ENCODE measurements at places on chromosomes 12 and 14.

DNA sequence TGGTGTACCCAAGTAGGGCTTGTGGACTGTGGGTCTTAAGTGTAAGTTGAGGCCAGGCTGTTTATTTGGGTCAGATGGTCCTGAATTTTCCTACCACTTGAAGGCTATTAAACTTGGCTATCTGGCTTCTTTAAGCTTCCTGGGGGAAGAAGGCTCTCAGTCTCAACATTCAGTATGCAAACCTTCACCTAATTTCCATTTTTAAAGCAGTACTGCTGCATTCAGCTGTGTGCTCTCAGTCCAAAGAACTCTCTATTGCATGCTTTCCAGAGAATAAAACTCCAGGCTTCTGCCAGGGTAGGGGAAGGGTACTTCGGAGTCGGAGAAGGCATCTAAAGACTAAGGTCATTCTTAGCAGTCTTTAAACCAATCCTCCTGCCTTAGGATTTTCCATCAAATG, 124.4 kb downstream of the HELB start:
- no peak for DNase-seq

DNA sequence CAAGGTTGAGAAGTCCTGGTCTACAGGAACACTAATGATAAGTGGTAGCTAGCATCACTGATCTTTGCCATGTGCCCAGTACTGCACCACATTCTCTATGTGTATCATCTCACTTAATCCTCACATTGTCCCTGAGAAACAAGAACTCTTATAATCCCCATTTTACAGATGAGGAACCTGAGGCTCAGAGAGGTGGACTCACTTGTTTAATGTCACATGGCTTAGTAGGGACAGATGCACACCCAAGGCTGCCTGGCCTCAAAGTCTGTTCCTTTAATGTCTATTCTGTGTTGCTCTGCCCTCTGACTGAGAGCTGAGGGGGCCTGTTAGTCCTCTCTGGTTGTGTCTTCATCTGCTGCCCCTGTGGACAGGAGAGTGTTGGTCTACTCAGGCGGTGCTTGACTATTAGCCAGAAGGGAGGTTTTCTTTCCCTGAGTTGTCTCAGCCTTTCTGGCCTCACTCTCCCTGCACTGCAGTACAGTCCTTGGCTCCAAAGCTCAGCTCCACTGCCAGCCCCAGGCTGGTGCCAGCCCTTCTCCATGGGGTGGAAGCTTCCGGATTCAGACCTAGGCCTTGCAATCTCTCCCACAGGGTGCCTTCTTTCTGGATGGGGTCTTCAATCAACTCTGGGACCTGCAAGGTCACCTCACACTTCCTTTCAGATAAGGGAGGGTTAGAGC, 4.9 kb upstream of the DYNLL1 start:
- DNase-seq: no peak

- no peak for DNase-seq
Measured at GRCh38 chr14:92175811-92176210, 54.0 kb downstream of the CPSF2 start.

DNA sequence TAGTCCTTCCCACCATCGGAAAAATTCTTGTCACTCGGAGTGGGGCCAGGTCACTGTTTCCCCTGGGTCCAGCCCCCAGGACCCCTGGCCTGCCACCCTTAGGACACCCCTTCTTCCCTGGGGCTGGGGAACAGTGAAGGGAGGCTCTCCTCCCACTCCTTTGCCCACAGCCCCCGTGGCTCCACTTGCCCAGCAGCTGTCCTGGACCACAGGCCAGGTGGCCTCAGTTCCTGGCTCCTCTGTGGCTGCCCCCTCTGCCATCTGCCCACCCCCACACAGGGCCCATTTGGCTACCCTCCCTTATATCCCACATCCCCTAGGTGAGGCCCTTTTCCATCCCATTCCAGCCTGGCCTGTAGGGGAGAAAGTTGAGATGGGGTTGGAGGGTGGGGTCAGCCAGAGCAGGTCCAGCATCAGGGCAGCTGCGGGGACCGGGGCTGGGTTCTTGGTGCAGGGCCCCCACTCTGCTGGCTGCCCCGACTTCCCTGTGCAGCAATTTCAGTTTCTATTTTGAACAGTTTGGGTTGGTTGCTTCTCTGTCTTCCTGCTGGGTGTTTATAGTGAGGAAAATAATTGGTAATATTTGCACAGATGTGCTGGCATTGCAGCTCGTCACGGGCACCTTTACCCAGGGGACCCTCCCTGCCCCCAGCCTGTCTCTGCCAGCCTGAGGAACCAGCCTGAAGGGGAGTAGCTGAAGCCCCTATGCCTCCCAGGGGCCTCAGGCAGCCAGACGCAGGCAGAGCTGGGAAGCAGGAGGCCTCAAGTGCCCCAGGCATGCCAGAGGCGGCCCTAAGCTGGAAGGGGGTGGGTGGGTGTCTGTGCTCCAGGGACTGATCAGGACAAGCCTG, 23.4 kb downstream of the SYNDIG1L start:
- DNase-seq: peak; percentile 34

GRCh38 chr12:103799857-103800771, 40.9 kb downstream of the NT5DC3 start:
- peak; percentile 48 for DNase-seq

DNA sequence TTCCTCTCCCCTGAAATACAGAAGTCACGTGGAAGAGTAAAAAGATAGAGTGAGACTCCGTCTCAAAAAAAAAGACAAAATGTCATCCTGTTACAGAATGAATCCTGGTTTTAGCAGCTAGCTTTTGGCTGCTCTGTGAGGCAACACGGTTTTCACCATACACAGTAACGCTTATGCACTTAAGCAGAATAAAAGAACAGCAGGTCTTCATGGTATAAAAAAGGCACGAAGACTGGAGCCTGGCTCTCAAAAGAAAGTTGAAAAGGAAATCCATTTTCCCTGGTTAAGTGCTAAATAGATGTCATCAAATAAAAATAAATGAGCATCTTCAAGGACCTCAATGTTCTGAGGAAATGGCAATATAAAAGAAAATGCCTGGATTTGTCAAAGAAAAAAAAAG, 444.1 kb downstream of the IPO8 start:
- no peak for DNase-seq

- peak; percentile 81 for DNase-seq
Measured at GRCh38 chr12:13165617-13166041, 30.9 kb upstream of the EMP1 start.

DNA sequence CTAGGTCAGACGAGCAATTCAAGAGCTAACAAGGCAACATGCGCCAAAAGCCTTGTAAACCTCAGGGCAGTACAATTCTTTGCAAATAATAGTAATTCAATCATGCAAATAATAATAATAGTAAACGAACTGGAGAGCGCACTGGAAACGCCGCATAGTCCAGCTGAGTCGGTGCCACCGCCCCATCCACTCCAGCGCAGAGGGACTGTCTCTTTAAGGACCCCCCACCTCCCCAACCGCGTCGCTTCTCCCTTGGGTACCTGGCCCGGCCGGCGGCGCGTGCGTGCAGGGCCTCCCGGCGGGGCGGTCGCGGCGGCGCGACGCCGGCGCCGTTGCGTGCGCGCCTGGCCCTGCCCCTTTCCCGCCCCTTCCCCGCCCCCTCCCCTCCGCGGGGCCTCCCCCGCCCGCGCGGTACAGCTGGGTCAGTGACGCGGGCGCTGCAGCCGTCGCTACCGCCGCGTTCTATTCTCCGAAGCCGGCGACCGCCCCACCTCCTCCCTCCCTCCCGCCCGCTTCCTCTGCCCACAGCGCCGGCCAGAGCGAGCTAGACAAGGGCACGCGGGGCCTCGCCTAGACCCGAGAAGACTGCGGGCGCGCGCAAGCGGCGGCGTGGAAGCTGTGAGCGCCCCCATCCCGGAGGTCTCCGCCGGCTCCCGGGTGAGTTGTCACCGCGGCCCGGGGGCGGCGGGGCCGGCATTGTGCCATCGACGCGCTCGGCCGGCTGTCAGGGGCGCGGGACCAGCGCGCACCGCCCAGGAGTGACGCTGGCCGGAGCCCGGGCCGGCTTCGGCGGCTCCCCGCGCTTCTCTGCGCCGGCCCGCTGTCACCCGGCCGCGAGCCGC, at the start of gene SUSD6:
TSS of gene SUSD6 (plus strand) at position 425 of the 842 bp plus-strand sequence. CDS start 46,997 bp downstream, outside the sequence.
- peak; percentile 95 for DNase-seq

- no peak for DNase-seq
Measured at GRCh38 chr12:115755061-115755724, 522.3 kb downstream of the MED13L start.

GRCh38 chr12:106040521-106040920, 98.2 kb downstream of the NUAK1 start:
- DNase-seq: no peak

DNA sequence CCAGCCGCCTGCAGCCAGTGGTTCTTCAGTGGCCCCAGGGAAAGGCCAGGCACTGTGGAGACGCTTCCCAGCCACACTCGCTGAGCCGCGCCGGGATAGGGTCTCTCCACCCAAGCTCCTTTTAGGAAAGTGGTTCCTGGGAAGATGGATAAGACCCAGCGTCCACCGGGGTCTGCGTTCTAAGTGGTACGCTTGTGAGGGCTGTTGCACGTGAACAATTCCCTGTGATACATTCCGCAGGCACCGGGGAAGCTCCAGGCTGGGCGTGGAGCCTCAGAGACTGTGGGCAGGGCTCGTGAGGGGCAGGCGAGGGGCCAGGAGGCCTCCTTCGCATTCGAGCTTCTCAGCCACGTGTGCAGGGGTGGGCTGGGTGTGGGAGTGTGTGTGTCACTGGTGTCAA, 48.4 kb downstream of the GALNT9 start:
- DNase-seq: peak; percentile 21

GRCh38 chr14:96130854-96131253, 73.8 kb upstream of the BDKRB2 start:
- DNase-seq: no peak

DNA sequence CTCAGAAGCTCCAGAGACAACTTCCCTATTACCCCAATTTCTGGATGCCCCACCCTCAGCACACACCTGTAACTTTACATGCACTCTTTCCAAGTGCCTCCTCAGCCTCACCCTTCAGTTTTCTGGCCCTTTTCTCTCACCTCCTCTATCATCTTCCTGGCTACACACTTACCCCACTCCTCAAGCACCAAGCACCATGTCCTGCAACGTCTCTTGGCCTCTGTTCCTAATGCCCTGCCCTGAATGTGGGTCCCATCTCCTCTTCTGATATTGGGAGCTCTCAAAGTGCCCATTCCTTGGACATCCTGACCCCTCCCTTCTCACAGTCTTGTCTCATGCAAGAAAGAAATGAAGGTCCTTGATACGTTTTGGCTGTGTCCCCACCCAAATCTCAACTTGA, 1.2 kb downstream of the KRT72 start:
- no peak for DNase-seq

DNA sequence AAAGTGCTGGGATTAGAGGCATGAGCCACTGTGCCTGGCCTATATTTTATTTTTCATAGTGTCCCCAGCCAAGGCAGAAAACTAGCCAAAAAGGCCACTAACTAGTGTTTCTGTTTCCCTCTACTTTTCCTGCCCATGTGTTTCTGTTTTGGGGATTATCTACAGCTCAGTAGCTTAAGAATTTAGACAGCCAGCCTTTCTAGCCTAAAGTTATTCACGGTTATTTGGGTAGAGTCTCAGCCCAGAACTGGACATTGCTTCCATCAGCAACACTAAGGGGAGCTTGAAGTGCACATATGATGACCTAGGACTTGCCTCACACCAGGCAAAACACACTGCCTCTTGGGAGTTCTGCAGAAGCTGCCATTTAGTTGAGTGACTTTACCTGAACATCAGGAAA, 17.9 kb downstream of the PROX2 start:
- DNase-seq: no peak

GRCh38 chr12:76768576-76768975, 4.7 kb downstream of the ZDHHC17 start:
- no peak for DNase-seq

- no peak for DNase-seq
Measured at GRCh38 chr14:71481021-71481654, 451.1 kb upstream of the RGS6 start.

GRCh38 chr12:43976027-43976426, 140.1 kb downstream of the TMEM117 start:
- no peak for DNase-seq

- DNase-seq: no peak
Measured at GRCh38 chr12:64800640-64801039, 23.8 kb upstream of the TBC1D30 start.

- DNase-seq: no peak
Measured at GRCh38 chr14:79304279-79304678, 907.0 kb downstream of the DIO2 start.

DNA sequence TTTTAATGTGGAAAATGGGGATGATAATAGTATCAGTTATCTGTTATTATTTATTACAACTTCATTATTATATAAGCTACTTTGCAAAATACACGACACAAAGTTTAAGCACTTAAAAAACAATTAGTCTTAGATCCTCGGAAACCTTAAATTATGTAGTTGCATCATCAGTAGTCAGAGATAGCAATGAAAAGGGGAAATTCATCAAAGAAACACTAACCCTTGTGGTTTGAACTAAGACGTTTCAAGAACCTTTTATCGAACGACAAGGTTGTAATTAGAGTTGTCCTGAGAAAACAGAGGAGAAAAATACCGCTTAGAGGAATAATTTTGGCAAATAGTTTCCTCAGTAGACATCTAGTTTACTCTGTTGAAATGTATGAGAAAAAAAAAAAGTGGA, 198.5 kb downstream of the PTPRO start:
- DNase-seq: no peak

GRCh38 chr12:47065546-47065945, 13.9 kb upstream of the PCED1B start:
- DNase-seq: no peak

- no peak for DNase-seq
Measured at GRCh38 chr12:24223926-24224325, 274.5 kb upstream of the SOX5 start.

DNA sequence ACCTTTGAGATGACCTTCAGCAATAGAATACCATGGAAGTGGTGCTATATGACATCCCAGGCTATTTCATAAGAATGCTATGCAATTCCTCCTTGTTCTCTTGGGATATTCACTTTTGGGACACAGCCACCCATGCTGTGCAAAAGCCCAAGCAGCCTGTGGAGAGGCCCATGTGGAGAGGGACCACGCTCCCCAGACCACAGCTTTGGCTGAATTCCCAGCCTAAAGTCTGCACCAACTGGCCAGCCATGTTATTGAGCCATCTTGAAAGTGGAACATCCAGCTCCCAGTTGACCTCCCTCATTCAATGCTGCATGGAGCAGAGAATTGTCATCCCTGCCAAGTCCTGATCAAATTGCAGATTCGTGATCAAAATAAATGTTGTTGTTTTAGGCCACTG, 275.1 kb downstream of the SUDS3 start:
- DNase-seq: no peak

DNA sequence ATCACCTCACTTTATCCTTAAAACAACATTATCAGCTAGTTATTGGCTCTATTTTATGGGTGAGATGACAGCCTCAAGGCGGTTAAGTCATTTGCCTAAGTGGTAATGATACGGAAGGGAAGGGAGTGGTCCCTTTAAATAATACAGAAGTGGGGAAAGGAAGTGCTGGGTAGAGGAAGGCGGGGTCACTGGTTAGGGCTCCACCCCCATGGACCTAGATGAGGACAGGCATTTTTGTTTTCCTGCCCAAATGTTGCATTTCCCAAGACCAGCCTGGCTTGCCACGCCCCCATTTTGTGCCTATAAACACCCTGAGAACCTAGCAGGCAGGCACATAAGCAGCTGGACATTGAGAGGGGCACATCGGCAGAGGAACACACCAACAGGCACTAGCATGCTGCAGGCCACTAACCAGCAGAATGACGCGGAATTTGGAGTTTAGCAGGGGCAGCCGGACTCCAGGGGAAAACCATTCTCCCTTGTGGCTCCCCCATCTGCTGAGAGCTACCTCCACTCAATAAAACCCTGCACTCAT, 100.9 kb downstream of the EPS8 start:
- DNase-seq: peak; percentile 82

- DNase-seq: peak; percentile 55
Measured at GRCh38 chr14:103052407-103052806, 4.9 kb downstream of the CDC42BPB start.

GRCh38 chr12:6752167-6752920, 597 bp downstream of the MLF2 start:
- no peak for DNase-seq

Data from lower lobe of right lung (tissue), 2 donors.